ENCODE measurements at places on chromosomes 4 and X.

- DNase-seq: peak; percentile 57
These were observed 89.5 kb downstream of the OR13H1 start for GRCh38 chrX:131633285-131633917.

GRCh38 chrX:153465691-153466380, 4.5 kb downstream of the HAUS7 start:
- DNase-seq: no peak

DNA sequence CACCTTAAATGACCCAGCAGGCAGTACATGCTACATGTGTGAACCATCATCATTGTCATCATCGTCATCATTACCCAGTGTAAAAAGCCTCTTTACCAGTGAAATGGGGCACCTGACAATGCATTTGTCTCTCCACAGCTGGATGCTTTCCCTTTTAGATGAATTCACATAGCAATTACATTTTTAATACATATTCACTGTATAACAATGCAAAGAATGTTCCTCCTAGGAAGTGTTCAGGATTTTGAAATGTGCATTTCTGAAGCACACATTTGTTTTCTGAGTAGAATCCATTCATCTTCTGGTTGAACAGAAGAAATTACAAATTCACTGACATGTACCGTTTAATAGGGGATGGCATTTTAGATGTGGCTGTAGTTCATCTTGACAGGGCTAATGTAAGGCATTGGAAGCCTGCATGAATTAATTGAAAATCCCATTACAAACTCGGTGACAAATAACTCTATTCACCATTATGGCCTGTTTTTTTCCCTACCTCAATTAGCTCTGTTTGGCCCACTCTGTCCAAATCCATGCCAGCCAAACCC, 111.1 kb downstream of the SH3RF1 start:
- DNase-seq: no peak

DNA sequence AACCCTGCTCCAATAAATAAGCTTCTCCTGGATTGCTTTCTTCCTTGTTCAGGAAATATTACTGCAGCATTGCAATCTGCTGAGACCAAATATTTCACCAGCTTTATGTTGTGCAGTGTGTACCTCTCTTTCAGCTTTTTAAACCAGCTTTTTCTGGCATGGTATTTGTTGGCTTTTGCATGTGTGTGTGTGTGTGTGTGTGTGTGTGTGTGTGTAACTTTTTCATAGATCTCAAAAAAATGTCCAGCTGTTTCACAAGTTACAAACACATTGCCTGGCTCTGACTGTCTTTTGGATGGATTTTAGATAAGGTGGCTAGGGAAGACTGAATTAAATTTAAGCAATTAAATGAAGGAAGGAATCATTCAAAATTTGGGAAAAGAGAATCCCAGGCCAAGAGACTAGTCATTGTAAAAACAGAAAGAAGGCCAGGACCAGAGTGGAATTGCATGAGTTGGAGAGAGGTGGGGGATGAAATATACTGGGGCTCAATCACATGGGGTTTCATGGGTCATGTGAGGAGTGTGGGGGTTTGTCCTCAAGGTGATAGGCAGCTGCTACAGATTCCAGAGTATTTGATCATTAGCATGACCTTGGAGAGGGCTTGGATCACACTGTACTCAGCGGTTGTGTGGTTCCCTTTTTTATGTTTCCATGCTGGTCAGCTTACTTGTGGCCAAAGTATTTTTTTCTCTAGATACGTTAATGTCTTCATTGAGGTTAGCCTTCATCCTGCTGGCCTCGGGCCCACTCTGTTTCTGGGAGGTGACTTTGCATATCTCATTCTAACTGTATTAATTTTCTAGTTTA, 357.7 kb upstream of the BOD1L1 start:
- DNase-seq: no peak

GRCh38 chr4:172785613-172786012, 383.0 kb upstream of the GALNT7 start:
- no peak for DNase-seq

DNA sequence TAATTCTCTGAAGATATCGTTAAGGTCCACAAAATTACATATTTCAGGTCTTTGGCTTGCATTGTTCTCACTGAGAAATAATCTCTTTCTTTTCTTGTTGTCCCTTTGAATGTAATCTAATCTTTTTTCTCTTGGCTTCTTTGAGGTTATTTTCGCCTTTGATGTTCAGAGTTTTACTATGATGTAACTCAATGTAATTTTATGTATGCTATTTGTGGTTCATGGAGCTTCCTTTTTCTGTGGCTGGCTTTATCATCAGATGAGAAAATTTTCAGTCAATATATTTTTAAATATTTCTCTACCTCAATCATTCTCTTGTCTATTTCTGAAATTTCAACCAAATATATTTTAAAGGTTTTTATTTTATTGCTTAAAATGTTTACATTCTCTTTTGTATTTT, 672.2 kb downstream of the TRAM1L1 start:
- no peak for DNase-seq

DNA sequence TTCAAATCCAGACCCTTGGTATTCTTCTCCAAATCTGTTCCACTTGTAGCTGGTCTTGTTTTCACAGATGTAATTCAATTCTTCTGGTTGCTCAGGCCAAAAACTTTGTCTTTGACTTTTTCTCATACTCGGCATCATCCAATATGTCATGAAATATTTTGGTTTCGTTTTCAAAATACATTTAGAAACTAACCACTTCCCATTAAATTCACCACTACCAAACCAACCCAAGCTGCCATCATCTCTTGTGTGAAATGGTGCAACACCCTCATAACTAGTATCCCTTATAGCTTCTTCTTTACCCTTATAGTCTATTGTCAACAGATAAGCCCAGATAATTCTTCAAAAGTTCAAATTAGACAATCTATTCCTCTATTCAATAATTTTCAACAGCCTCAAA, 192.1 kb downstream of the PRR32 start:
- DNase-seq: no peak

GRCh38 chr4:38491854-38492478, 172.0 kb upstream of the KLF3 start:
- DNase-seq: no peak

- no peak for DNase-seq
These were observed 44.3 kb upstream of the PAGE4 start for GRCh38 chrX:49784747-49785280.
